Stimulated activated CD8-positive, alpha-beta memory T cell treated with anti-CD3 and anti-CD28 coated beads, Interleukin-7, amount 100 ng/mL, for 1 hour (primary cell): ENCODE measurements at places on chromosomes 3 and 15.

DNA sequence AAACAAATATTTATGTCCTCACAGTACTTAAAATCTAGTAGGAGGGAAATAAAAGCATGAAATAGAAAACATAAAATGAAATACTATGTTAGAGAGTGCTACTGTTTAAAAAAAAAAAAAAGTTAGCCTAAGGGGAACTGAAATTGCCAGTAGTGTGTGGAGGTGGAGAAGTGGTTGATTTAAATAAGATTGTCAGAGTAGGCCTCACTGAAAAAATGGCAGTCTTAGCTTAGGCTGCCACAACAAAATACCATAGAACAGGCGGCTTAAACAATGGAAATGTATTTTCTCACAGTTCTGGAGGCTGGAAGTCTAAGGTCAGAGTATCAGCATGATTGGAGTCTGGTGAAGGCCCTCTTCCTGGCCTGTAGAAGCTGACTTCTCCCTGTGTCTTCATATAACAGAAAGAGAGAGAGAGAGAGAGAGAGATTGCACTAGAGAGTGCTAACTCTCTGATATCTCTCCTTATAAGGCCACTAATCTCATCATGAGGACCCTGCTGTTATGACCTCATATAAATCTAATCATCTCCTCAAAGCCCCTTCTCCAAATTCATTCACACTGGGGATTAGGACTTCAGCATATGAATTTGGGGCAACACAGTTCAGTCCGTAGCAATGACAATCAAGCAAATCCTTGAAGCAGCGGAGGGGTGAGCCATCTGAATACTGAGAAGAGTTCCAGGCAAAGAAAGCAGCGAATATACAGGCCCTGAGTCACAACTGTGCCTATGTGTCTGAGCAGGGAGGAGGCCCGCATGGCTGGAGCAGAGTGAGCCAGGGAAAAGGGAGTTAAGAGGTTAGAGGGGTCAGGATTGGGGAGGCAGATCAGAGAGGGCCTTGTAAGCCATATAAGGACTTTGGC is 23.6 kb upstream of the LRRC34 start:
- no peak for DNase-seq

GRCh38 chr3:154818676-154819255 is 261.4 kb upstream of the MME start:
- DNase-seq = no peak

- no peak for DNase-seq
These were observed 689.7 kb upstream of the BCHE start for GRCh38 chr3:166526881-166527280.

- DNase-seq = no peak
These were observed 5.3 kb downstream of the CCDC80 start for GRCh38 chr3:112635674-112636073.

- no peak for DNase-seq
These were observed 38.9 kb upstream of the PIK3CB start for GRCh38 chr3:138873471-138874278.

- DNase-seq = no peak
These were observed 30.2 kb downstream of the KY start for GRCh38 chr3:134620476-134621115.

DNA sequence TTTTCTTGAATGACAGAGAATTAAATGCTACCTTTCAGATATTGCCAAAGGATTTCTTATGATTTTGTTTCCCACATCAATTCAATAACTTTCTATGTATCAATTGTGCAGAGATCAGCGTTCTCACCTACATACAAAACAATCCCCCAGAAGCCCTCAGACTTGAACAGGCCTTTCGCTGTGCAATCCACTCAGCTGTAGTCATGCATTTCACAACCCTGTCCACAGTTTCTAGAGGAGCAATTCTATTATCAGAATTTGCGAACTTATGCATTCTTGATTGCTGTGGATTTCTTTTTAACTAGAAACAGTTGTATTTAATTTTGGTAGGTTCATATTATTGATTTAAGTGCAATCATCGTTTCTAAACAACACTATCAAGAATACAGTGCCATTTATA is 13.7 kb upstream of the ALCAM start:
- DNase-seq = no peak

DNA sequence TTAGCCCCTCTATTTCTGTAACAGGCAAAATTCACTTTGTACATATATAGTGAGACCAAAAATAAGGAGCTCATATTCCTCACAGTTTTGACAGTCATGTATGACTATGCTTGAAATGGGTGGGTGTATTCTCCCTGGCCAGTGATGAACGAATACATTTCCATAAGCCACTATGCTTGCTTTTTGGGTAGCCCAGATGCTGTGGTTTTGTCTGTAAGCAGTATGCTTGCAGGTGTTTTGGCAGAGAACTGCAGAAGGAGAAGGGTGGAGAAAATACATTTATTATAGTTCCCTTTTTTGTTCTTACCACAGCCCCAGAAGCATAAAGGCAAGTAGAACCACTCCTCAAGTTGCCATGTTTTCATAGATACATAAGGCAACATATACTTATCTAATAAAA is 131.2 kb downstream of the RBMS3 start:
- DNase-seq = no peak

DNA sequence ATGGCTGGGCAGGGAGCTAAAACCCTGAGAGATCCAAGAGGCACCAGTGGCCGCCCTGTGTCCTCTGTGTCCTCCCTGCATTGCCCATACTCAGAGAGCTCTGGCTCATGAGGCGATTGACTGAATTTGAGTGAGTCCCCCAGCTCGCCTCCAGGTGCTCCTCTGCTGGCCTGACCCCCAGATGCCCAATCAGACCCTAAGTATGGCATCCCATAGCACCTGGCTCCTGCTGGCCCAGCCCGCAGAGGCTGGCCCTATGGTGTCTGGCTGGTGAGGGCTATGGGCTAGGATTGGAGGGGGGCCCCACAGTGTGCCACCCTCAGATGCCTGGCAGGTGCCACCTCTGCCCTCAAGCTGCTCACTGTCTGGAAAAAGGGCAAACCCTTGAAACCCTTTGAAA is 1.6 kb upstream of the TKT start:
- no peak for DNase-seq

GRCh38 chr3:85533586-85533985 is 574.8 kb downstream of the CADM2 start:
- no peak for DNase-seq

DNA sequence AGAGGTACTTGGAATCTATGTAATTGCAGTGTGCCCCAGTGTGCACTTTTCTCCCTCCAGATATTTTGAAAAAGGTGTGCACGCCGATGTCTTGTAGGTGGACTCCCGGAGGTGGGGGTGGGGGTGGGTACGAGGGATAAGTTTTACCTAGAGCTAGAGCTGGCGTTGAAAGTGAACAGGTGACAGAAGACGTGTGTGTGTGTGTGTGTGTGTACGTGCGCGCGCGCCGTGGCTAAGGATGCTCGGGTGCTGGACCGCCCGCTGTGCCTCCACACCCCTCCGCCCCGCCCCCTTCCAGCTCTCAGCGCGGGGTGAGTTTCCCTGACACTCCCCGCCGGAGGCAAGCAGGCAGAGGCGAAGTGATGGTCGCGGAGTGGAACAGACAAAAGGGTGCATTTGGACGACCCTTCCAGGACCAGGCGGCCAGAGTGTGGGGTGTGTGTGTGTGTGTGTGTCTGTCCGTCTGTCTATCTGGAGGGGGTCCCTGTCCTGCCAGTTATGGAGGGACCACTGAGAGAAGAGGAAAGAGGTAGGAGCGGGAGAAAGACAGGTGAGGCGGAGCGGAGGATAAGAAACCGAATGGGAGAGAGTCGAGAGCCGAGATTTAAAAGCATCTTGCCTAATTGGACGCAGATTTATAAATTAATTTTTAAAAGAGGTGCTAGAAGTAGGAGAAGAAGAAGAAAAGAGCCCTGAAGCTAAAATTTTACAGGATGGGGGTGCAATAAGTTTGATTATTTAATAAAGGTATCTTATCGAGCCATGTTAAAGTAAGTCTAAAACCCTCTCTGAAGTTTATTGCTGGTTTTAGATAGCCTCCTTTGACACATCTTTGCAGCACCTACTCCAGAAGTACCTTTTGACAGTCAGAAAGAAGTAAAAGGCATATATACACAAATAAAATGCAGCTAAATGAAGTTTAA is 335.8 kb upstream of the THRB start:
- no peak for DNase-seq

DNA sequence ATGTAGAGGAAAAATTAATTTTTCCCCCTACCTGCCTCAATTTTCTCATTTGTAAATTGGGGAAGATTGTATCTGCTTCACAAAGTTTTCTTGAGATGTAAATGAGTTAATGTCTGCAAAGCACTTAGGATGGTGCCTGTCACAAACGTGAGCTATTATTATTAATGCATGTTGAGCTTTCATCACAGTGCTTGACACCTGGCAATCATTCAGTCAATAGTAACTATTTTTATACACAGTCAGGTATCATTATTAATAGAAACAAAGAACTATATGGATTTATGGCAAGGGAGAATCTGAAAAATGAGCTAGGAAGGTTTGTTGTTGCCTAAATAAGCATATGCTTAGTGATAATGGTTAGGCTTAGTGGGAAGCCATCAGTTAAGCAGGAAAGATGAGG is 238.2 kb upstream of the GRM7 start:
- no peak for DNase-seq

GRCh38 chr3:23238578-23238977 is 35.5 kb downstream of the UBE2E2 start:
- DNase-seq = no peak

- DNase-seq = no peak
These were observed 451.0 kb downstream of the MFSD1 start for GRCh38 chr3:159252772-159253384.

DNA sequence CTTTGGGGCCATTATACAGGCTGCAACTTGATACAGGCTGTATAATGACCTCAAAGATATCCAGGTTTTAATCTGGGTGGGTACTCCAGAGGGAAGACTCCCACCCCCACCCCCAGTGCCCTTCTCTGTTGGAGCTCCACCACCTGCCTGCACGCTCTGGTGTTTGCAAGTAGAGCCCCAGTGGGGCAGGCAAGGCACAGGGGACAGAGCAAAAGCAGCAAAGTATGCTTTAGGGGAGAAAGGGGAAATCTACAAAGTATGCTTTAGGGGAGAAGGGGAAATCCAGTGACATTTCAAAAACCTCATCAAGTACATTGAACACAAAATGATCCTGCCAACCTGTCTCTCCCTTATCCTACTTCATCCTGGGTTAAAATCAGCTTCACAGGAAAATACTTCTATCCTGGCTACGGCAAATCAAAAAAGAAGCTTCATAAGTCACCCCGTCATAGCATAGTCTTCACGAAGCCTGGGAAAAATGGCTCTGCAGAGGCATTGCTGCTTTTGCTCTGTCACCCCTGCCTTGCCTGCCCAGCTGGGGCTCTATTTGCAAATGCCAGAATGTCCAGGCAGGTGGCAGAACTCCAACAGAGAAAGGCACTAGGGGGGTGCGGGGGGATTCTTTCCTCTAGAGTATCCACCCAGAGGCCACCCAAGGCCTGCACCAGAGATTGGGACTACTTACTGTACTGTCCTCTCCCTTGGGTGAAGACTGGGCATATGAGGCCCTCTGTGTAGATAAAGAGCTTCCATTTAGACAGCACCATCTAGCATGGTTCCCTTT is 60.9 kb upstream of the ATP11B start:
- no peak for DNase-seq
